ENCODE measurements at places on chromosomes 12 and 14.
A peak's percentile ranks its signal among the peaks of the same experiment; 100 is the strongest.

- DNase-seq = no peak
These were observed 705 bp upstream of the CHGA start for GRCh38 chr14:92922155-92922735.

DNA sequence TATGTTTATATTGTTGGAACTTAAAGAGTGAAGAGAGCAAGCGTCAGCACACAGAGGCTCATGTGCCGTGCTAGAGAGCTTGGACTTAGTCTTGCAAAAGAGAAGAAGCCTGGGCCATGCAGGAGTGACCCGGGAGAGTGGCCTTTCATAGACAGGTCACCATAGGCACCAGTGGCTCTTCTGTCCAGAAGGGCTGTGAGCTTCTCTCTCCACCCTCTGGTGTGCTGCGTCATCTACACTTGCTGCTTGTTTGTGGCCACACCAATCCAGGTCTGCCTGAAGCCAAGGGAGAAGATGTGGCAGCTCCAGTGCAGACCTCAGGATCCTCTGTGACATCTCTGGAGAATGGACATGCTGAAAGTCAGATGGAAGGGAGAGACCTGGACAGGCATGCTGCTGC is 74.4 kb downstream of the NTF3 start:
- DNase-seq = no peak

GRCh38 chr12:123233505-123234308 is 471 bp downstream of the MTRFR start:
- no peak for DNase-seq

GRCh38 chr12:33427071-33427470 is 12.5 kb downstream of the SYT10 start:
- DNase-seq = no peak

DNA sequence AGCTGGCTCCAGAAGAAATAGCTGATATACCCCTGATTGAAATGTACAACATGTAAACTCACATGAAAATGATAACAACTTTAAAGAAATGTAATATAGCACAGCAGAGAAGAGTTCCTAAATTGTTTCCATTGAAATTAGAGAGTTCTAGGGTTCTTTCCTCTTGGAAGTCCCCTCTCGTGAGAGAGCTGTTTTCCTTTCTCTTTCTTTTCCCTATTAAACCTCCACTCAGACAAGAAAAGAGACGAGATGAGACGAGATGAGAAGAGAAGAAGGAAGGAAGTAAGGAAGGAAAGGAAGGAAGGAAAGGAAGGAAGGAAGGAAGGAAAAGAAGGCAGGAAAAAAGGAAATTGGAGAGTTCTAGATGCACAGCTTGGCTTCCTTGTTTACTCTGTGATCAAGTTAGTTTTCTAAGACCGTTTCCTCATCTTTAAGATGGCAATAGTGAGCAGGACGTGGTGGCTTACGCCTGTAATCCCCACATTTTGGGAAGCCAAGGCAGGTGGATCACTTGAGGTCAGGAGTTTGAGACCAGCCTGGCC is 11.9 kb downstream of the DRAM1 start:
- DNase-seq = no peak

- DNase-seq = peak; percentile 71
These were observed 5.4 kb downstream of the C1QL4 start for GRCh38 chr12:49331380-49332222.

GRCh38 chr14:89388853-89389252 is 28.2 kb downstream of the FOXN3 start:
- peak; percentile 28 for DNase-seq

DNA sequence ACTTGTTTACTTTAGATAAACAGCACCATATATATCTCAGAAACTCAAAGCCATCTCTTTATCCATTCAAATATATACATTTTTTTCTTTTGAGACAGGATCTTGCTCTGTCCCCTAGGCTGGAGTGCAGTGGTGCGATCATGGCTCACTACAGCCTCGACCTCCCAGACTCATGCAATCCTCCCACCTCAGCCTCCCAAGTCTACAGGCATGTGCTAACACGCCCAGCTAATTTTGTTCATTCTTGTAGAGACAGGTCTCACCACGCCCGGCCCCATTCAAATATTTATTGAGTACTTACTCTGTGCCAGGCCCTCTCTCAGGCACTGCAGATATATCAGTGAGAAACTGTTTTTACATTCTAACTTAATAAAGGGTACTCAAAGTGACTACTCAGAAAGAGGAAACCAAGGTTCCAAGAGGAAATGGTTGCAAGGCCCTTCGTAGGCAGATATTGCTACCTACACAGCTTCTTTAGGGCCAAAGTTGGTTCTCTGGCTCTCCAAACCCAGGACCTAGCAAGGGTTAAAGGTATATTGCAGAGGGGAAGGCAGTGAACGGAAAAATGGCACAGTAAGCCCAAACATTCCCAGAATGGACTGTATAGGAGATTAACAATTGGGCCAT is 2.9 kb downstream of the ATXN3 start:
- DNase-seq = no peak

DNA sequence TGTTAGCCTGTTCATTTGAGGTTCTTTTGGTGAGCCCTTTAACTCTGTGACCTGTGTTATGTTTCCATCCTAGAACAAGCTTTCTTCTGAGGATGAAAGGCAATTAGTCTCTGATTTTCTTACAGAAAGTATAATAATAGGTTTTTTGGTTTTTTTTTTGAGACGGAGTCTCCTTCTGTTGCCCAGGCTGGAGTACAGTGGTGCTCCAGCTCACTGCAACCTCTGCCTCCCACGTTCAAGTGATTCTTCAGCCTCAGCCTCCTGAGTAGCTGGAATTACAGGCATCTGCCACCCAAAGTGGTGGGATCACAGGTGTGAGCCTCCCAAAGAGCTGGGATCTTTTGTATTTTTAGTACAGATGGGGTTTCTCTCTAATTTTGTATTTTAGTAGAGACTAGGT is 52.7 kb upstream of the SYNE2 start:
- no peak for DNase-seq

DNA sequence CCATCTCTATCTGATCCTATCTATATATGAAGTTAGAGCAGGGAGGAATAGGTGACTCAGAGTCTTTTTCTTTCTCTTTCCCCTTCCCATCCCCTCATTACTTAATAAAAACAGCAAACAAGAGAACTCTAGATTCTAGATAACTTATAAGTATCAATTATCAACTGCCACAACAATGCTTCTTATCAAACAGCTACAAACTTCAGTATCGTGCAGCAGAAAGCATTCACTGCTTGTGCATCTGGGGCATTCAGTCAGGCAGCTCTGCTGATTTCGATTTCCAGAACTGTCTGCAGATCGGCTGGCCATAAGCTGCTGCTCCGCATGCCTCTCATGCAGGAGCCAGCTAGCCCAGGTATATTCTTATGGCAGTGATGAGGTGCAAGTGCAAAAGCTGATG is 19.4 kb downstream of the A2ML1 start:
- DNase-seq = no peak

GRCh38 chr12:29768372-29768771 is 15.4 kb downstream of the TMTC1 start:
- no peak for DNase-seq

DNA sequence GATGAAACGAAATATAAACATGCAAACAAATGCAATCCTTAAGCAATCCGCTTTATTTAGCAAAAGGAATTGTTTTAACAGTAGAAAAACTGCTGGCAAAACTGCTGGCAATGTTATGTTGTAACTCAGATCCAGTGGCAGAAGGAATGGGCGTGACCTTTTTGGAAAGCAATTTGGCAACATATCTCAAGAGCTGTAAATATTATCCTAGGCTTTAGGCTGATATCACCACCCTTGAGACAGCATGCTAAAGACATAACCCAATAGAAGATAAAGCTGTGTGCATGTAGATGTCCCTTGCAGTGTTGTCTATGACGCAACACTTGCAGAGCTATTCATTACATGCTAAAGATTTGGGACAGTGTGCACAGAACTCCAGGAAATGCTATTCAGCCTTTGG is 138.5 kb downstream of the DICER1 start:
- no peak for DNase-seq

DNA sequence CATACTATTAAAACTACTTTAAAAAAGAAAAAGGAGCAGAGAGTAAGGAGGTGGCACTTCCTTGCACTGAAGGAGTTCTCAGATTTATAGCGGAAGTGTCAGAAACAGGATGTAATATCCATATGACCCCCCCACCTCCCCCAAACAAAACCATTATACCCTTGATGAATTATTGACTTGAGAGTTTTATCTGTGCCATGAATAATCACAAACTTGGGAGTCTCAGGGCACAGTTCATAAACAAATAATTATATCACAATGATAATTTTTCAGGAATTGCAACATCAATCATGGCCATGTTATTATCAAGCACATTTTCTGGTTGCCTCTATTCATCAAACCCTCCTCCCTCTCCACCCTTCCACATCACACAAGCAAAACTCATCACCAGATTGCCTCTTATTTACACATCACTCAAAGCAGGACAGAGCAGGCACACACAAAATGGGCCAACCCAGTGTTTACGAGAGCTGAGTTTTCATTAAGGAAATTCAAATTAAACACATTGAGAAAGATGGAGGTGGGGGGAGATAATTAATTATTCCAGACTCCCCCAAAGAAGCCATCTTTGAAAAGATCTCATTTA is 141.4 kb downstream of the EGLN3 start:
- no peak for DNase-seq

GRCh38 chr12:68001486-68002466 is 12.5 kb downstream of the IFNG-AS1 start:
- peak; percentile 13 for DNase-seq

GRCh38 chr12:27801630-27802029 is 21.6 kb upstream of the MANSC4 start:
- no peak for DNase-seq

DNA sequence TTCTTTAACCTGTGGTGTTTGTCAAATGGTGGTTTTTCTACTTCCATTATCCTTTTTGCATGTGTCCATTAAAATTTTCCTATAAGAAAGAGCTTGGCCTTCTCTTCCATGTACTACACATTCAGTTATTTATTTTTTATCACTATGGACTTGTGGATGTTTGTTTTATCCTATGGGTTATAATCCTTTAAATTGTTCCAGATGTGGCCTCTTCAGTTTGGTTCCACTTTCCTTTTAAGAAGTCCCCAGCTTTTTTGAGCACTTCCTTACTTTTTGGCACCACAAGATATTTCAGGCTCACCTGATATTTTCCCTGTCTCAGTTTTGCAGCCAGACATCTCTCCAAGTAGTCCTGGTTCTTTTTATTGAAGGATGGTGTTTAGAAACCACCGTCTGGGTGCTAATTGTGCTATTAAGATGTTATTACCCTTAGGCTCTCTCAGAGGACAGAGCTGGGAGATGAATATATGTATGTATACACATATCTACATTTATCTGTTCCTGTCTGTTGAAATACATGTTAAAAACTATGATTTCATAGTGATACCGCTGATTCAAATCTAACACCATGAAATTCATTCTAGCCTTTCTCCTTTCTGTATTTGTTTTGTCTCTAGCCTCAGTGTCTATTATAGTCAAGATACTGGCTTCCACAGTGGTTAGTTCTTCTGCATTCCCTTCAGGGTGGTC is 408.5 kb upstream of the RGS6 start:
- peak; percentile 44 for DNase-seq

- DNase-seq = no peak
These were observed 18.8 kb upstream of the HHIPL1 start for GRCh38 chr14:99626041-99626648.

DNA sequence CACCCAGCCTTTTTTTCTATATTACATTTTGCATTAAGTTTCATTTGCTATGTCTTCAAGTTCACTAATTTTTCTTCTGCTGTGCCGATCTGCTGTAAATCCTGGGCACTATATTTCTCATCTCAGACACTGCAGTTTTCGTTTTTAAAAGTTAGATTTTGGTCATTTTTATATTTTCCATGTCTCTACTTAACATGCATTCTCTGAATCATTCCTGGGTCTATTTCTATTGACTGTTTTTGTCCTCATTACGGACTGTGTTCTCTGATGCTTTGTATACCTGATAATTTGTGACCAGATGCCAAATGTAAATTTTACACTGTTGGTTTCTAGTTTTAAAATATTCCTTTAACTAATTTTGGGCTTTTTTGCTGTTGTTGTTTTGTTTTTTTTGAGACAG is 64.5 kb downstream of the R3HDM2 start:
- no peak for DNase-seq

- no peak for DNase-seq
These were observed 375.0 kb downstream of the TRHDE start for GRCh38 chr12:72647139-72647538.

- peak; percentile 97 for DNase-seq
These were observed 670.3 kb upstream of the TBX3 start for GRCh38 chr12:115354007-115354890.

- no peak for DNase-seq
These were observed 14.0 kb downstream of the ULK1 start for GRCh38 chr12:131908092-131909080.

DNA sequence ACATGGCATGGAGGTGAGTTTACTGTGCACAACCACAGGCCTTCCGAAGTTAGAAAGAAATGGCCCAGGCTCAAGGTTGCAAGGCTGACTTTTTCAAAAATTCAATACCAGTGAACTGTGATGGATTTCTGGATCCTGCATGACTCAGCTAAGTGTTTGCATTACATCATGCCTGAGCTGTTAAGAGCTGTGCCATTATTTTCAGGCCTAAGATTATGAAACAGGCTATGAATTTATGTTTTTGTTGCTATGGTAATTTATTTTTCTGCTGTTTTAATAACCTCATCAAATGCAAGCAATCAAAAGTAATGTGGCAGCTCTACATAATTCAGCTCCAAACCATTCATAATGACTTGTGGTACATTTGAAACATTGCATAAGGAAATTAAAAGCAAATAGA is 457.7 kb upstream of the TMEM132C start:
- DNase-seq = peak; percentile 83

GRCh38 chr12:119448611-119449131 is 114.1 kb downstream of the CCDC60 start:
- DNase-seq = no peak

- peak; percentile 67 for DNase-seq
These were observed 102.2 kb downstream of the TTC6 start for GRCh38 chr14:37697489-37698121.

DNA sequence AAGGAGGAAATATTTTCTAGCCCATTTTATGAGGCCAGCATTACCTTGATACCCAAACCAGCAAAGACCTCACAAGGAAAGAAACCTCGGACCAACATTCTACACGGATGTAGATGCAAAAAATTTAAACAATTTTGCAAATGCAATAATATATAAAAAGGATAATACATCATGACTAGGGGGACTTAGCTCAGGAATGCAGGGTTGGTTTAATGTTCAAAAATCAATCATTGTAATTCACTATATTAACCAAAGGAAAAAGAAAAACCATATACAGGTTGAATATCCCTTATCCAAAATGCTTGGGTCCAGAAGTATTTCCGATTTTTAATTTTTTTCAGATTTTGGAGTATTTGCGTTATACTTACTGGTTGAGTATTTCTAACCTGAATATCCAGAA is 33.0 kb downstream of the TPCN1 start:
- DNase-seq = no peak

- DNase-seq = no peak
These were observed 137.8 kb upstream of the GSC start for GRCh38 chr14:94907626-94908261.
